Right kidney (tissue), 9 donors: ENCODE measurements at places on chromosomes 5 and 9.
A peak's percentile ranks its signal among the peaks of the same experiment; 100 is the strongest.

DNA sequence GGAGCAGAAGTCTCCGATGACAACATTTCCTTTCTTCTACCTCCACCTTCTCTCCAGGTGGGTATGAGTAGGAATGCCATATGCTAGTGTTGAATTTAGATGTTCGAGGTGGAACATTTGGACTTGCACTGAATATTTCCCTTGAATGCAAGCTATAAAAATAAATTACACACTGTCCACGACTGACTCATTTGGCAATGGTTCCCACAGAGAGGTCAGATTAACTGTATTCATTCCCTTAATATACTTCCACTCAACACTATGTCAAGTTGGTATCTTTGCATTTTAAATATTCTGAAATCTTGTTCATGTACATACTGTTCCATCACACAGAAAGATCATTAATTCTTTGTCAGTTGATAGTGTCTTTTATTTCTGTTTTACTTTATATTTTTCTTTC is 222.6 kb upstream of the PIK3R1 start:
- DNase-seq, result no peak

GRCh38 chr9:12697719-12698118 is 4.5 kb downstream of the TYRP1 start:
- DNase-seq, result no peak

DNA sequence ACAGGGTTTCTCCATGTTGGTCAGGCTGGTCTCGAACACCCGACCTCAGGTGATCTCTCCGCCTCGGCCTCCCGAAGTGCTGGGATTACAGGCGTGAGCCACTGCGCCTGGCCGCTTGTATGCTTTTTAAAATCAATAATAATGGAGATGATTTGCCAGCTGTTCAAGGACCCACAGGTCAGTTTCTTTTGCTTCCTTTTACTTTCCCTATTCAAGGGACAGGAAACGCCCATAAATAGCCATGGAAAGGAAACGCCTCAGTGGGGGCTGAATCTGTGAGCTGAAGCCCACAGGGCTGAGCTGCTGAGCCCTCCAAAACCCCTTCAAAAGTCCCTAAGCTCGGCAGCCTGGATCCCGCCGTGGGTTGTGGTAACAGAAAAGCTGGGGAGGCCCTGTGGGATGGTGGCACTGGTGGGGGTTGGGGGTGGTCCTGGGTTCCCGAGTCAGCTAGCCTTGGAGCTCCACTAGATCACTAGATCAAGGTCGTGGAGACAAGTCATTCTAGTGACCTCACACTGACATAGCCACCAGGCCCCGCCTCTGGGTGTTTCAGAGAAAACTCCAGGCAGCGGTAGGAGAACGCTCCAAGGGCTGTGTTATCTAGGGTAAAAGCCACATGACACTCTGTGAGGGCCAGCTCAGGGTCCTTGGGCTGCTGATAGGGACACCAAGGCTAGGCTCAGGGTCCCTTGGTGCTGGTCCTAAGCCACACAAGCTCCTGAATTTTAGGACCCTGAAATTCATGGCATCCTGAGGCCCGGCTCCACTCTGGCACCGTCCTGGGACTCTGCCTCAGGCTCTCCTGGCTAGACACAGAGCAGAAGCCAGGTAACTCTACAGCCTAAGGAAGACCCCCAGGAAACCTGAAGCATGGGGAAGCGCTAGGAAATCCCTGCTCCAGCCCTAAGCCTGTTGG is 18.0 kb upstream of the DUSP1 start:
- no peak for DNase-seq

DNA sequence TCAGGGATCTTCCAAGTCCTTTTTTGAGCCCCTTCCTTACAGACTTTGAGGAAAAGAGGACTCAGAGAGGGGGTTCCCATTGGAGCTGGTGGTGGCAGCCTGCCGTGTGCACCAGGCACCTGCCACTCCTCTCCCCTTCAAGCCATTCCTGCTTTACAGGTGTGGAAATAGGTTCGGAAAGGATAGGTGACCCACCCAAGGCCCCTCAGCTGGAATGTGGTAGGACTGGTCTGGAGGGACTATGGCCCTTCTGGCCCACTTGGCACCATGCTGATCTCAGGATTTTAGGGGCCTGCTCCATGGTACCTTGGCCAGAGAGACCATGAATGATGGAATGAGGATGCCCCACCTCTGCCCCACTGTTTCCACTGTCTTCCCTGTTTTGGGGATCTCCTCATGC is 1.4 kb downstream of the GALNT12 start:
- DNase-seq, result no peak

- no peak for DNase-seq
Observed at GRCh38 chr9:135392511-135392910, 87.1 kb upstream of the PPP1R26 start.

GRCh38 chr9:76271755-76272154 is 122.5 kb downstream of the RFK start:
- no peak for DNase-seq

DNA sequence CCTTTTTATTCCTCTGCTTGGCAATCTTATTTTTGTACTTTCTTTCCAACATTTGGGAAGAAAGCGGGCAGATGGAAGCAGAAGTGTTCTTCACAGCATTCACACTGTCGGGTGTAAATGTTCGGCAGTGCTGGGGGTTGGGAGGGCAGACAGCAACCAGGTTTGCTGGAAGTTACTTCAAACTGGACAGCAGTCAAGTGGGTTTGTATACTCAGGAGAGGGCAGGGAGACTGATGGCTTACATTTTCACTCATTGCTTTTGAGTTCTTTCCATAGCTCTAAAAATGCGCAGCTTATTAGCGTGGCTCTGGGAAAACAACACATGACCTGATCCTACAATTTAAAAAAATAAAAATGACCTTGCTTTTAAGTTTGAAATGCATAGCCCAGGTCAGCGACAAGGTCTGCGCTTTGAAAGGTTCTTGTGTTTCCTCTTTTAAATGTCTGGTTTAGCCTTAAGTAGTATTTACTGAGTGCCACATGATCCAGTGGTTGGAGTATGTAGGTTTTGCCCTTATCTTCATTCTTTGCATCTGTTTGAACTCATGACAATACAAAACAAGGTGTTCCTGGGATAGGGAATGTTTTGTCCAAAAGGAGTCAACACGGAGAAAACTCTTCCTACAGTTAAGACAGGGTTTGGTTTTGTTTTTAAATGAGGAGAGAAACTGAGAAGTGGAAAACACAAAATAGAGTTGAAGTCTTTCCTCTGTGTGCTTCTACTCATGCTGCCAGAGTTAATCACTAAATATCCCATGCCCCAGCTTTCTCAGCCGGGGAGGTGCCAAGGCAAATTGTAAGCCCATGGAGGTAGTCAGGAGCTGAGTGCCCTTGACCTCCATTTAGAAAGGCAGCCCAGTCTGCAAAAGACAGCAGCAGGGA is 132.7 kb upstream of the DMRT1 start:
- DNase-seq, result peak; percentile 24

DNA sequence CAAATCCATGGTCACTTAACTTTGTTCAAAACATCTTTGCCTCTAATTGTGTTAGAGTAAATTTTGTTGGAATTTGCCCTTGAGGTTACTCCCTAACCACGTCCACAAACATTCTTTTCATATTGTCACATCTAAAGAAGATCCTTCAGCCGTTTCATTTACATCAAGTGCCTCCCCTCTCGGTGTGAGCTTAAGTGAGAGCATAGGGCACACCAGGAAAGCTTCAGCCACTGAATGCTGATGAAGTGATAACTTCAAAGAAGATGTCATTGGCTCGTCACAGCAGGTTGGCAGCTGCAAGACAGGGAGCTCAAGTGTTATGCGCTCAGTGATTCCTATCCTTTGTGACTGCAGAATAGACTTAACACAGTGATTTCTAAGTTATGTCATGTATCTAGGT is 49.6 kb upstream of the ADAMTS19 start:
- DNase-seq, result no peak

DNA sequence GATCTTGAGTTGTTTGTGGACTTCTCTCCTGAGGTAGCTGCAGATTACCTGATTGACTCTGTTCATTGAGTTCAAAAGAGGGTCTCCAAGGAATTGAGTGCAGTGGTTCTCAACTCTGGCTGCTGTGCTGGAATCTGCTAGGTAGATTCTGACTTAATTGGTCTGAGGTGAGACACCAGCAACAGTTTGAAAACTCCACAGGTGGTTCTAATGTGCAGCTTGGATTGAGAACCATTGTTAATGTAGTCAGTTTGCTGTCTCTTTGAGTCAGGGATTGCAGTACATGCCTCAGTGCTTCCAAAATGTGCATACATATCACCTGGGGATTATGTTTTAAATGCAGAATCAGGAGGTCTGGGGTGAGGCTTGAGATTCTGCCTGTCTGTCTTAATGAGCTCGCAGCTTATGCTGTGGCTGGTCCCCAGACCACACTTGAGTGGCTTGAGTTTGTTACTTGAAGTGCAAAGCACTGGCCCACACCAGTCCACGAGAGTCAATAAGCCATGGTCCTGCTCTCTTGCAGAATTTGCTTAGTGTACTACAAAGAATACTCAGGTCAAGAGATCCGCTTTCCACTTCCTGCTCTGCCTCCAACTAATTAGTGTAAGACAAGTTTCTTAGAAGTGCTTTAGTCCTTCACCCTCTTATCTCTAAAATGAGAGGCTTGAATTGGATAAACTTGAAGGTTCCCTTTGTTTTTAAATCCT is 82.3 kb downstream of the ATG10 start:
- no peak for DNase-seq

DNA sequence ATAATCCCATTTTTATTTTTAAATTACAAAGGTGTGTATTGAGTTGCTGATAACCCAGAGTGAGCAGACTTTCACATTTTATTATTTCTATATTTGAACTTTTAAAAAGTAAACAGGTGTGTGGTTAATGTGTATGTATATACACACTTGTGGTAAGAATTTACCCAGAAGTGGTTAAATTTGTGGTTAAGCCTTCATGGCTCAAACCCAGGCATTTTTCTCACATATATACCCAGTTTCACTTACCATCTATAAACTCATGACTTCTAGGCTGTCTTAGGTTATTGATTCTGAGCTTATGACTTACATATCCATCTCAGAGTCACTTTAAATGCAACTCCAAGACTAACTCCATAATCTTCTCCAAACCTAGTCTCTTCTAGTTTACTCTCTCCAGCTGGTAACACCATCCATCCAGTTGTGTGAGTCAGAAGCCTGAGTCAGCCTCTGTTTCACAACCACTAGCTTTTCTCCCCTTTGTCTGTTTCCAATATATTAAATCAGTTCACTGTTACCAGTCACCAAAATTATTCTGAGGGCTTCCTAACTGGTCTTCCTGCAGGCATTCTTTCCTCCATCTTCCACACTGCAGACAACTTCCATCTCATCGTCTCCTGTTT is 20.2 kb downstream of the ZBED3 start:
- no peak for DNase-seq

GRCh38 chr5:89932771-89933181 is 476.8 kb downstream of the CETN3 start:
- no peak for DNase-seq

GRCh38 chr5:130923543-130924124 is 241.4 kb downstream of the HINT1 start:
- DNase-seq, result no peak

GRCh38 chr9:99026956-99027298 is 78.0 kb upstream of the TGFBR1 start:
- DNase-seq, result no peak

DNA sequence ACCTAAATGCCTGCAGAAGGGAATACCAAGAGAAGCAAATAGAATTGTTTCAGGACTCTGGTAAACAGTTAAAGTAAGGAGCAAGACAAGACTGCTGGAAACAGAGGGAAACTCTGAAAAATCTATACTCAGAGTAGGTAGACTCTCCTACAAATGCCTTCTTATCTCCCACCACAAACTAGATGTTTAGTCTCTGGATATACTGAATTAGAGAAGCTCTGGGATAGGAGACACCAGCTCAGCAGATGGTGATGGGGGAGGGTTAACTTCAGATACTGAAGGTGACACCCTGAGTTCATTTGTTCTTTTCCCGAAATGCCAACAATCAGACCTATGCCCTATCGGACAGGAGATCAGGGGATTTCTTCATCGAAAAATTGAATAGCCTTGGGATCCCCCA is 54.1 kb upstream of the CHD1 start:
- no peak for DNase-seq

DNA sequence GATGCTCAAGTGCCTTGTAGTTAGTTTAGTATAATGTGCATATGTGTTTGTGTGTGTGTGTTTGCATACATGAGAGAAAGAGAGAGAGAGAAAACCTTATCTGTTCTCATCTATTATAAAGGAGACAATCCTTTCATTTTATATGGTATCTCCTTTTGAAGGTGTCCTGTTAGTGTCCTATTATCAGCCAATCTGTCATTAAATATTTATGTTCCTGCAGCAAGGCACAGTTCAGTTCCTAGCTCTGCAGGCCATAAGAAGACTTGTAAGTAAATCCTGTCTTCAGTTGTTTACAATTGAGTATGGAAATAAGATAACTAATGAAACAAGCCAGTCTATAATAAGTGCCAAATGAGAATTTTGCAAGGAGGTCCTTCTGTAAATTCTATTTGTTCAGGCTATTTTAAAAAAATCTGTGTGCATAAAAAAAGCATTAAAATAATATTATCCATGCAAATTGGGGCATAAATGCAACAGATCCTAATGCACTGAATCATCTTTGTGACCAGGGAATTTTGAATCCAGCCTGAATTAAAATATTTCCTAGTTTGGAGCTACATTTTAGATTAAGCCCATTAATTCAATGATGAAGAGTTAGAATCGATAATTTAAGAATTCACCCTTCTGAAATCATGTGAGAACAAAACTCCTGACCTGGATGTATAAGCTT is 18.1 kb downstream of the MAP1B start:
- no peak for DNase-seq

DNA sequence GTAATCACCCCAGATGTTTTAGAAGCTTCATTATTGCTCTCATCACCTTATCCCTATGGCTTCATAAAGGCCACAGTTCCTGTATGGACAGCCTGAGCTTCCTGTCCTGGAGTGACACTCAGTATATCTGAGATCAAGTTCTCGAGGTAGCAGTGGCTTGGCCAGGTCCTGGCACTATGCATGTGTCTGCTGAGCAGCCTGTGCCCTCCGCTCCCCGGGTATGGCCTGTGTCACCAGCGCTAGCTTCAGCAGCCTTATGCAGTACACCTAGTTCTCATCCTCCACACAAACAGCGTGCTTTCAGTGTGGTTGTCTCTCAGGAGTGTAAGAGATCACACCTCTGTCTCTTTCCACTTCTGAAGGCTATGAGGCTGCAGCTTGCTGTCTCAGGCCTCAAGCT is 514.7 kb downstream of the DIRAS2 start:
- no peak for DNase-seq

DNA sequence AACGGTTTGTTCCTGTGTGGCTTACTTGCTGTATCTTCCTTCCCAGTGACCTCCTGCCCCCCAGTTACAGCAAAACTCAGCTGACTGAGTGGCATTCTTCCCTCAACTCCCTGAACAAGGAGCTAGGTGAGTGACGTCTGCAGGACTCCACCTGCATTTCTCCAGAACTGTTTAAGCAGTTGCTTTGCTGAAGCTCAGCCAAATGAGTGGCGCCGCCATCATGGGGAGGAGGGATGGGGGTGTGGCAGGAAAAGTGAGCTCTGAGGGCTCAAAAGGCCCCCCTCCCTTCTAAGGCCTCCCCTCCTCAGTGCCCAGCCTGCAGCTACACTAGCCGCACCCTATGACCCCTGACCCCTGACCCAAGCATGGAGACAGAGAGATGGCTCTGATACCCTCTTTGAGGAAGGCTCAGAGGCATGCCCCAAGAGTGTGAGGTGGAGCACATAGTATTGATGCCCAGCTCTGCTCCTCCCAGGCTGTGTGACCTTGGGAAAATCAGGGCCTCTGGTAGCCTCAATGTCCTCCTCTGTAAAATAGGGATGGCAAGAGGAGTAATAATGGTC is 12.7 kb downstream of the CCDC180 start:
- no peak for DNase-seq
